ENCODE measurements at places on chromosomes 12 and 14. TPM values are rescaled to one million over a fixed set of nuclear protein-coding genes. Genes with fewer than 3 reads are reported as not detected.

VRTN gene
- not detected for total RNA-seq

TXNDC16 gene
- 1.4 TPM for total RNA-seq

FGF23 gene
- total RNA-seq: not detected

CCDC197 gene
- total RNA-seq: not detected

NXPH4 gene
- 0.56 TPM for total RNA-seq

PELI2 gene
- 31.7 TPM for total RNA-seq

CLEC7A gene
- total RNA-seq: not detected

DNA sequence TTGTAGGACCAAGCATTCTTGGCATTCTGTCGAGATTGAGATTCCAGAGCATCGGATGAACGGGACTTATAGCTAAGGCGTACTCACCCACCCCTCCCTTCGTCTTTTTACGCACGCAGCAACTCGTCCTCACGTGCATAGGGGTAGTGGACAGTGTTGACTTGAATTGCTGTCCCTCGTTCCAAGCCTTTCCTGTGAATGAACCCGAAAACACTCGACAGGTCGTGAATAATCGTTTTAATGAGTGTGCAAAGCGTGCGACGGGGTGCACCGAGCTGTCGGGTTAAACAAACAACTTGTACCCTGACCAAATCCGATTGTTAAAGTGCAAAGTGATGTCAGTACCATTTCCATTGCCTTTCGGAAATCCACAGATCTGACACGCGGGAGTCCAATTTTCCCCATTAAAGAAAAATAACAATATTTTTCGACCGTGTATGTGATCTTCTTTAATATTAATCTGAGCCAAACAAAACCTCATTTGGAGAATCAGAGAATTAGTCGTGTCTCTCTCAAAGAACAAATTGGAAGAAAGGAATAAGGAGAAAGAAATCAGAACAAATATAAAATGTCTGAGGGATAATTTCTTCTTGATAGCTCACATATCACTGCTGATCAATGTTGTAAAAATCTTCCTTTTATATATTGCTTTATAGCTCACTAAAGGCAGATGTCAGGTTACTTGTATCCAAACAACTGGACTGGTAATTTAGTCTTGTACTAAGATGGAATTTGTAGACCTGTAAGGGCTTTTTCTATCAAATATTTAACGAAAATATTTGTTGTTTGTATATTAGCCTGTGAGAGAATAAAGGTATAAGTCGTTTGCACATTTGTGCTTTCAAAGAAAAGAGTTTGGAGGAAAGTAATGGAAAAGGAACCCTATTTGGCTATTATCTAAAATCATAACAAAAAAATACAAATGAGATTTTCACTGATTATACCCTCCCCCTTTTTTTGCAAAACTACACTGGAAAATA lies 11.8 kb downstream of the FOXG1 start:
- DNase-seq: no peak

- DNase-seq: peak; percentile 58
These were observed 137.3 kb downstream of the MSRB3 start for GRCh38 chr12:65415826-65416225.

- no peak for DNase-seq
These were observed 4.4 kb downstream of the NACA start for GRCh38 chr12:56720731-56721151.

GRCh38 chr12:48997719-48998496 lies 1.3 kb downstream of the DDN start:
- DNase-seq: no peak

DNA sequence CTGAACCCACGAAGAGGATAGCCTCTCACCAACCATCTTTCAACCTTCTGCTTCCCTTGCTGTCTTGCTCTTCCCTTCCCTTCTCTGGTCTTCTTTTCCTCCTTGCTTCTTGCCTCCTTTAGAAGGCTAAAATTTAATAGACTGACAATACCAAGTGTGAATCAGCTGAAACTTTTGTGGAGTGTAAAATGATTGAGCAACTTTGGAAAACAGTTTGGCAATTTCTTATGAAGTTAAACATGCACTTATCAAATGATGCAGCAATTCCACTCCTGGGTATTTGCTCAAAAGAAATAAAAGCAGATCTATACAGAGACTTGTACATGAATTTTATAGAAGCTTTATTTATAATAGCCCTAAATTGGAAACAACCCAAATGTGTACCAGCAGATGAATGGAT lies 3.3 kb upstream of the KRT86 start:
- peak; percentile 19 for DNase-seq

- DNase-seq: peak; percentile 71
These were observed 27.4 kb downstream of the PCNX1 start for GRCh38 chr14:70934502-70935134.

- DNase-seq: no peak
These were observed 512.6 kb downstream of the RERGL start for GRCh38 chr12:17577405-17577804.

DNA sequence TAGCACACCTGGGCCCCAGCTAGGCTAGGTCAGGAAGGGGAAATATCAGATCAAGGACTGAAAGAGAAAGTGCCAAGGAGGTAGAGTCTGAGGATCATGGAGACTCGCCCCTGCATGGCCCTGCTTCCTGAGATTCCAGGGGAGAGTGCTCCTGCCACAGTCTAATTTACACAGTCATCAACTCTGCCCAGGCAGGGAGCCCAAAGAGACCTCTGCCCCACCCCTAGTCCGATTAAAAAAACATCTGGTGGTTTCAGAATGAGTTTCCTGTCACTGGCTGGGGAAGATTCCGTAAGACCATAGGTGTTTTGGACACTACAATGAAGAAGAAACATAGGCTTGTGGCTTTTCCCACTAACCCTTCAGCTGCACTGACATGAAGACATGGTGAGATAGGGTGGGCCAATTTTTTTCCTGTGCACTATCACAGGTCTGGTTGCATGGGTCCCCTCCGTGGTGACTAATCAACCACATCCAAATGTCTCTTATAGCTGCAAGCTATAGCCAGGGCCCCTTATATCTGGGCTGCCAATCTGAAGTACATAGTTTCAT lies 31.5 kb upstream of the GZMB start:
- no peak for DNase-seq

GRCh38 chr14:95237958-95238340 lies 80.6 kb upstream of the DICER1 start:
- DNase-seq: no peak

DNA sequence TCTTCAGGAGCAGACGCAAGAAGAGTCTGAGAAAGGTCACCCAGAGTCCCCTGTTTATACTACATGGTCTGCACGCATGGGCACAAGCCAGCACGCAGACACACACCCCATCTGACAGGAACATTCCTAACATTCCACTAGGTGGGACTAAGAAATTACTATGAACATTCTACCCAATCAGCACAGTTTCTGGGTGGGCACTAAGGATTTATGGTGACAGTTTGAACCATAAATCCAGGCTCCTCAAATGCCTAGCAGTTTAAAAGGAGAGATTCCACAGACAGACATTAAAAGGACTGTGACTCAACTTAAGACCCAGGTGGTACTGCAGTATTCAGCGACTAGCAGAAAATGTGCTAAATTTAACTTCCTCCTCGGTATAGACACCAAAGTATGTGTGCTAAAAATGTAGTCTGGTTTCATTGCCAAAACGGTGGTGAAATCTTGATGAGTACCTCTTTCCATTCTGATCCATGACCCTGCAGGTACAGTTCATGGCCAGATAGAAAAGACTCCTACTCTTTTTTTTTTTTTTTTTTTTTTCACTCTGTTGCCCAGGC lies 16.2 kb downstream of the ABHD4 start:
- peak; percentile 98 for DNase-seq
